ENCODE measurements at places on chromosomes 1 and 21.

DNA sequence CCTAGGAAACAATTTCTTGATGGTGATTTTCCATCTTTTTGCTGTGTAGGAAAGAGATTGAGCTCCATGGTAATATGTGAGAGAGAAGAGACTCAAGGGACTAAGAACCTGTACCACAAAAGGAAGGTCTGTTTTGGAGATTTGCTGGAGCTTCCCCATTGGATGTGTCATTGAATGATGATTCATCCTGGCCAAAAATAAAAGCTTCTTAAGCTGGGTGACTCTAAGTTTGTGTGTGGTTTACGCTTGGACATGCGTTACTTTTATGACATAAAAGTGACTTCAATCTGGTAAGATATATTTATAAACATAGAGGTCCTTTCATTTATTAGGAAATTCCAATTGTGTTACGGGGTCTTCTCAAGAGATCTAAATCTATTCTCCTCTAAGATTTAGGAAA, 17.4 kb upstream of the IL19 start:
- no peak for DNase-seq

DNA sequence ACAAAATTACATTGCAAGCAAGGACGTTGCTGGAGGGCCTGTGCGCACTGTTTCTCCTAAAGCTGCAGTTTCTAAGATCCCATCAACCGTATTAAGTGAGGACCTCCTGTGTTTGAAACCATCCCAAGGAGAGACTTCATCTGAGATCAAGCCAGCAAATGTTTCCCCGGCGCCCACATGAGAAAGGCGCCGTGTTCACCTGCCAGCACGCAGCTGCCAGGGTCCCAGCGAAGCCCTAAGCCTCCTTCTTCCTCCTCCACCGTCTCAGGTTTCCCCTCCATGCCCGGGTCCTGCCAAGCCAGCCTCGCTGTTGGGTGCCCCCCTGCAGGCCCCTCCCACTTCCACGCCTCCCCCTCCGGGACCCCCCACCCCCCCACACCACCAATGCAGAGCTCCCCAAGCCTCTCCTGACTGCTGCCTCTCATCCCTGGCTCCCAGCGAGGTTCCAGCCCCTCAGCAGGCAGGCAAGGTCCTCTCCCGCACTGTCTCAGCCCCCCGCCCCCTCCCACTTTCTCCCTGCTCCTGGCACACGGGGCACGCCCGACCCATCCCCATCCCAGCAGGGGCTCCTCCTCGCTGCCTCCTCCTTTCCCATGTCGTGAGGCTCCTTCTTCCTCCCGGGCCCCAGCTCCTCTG, 8.6 kb upstream of the TFF1 start:
- no peak for DNase-seq

DNA sequence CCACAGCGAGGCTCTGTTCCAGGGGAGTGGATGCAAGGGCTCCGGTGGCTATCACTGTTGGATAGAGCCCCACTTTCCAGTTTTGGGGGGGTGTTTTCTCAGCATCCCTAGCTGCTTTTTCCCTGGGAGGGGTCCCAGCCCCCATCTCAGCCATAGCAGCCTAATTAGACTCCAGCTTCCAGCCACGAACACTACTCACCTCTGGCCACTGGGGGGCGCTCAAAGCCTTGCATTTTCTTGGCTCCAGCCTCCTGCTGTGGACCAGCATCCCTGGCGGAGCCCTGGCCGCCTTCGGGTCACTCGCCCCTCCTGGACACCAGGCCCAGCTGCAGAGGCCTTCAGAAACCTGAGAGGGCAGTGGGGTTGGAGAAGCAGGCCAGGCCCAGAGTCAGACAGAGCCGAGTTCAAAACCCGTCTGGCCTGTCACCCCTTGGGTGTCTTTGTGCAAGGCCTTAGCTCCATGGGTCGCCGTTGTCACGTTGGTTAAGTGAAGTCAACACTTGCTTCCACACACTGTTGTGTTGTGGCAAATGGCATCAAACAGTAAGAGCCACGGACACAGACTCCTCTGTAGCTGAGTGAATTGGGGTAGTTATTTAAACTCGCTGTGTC, 93.5 kb upstream of the ACTL8 start:
- DNase-seq = peak; percentile 20

- no peak for DNase-seq
Observed at GRCh38 chr1:235421751-235422150, 54.5 kb downstream of the TBCE start.

Data from NCI-H226 (cell line).